Activated CD4-positive, alpha-beta T cell treated with anti-CD3 and anti-CD28 coated beads for 4 hours (primary cell): ENCODE measurements at places on chromosomes 6 and 20.

DNA sequence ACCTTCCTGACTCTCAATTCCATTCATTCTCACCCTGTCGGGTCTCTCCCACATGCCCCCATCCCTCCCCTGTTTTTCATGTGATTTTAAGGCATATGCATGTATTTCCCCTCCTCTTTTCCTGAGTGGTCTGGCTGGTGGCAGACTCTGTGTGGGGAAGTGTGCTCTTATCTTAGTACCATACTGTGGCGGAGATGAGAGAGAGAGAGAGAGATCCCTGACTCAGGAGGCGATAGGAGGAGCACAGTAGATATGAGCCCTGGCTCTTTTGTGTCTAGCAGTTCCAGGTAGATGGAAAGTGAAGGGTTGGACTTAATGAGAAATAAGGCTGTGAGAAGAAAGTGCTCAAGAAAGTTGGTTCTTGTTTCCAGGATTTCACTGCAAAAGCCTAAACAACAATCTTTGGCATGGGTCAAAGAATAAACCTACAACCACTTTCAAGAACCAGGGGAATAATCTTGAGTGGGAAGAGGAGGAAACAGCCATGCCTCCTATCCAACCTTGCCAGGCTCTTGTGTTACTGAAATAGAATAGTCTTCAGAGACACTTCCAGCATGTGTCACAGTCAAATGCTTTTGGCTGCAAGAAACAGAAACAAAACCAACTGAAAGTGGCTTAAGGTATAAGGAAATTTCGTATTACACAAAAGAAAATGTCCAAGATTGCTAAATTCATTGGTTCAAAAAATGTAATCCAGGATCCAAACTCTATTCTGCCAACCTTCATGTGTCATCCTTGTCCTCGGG, 123.8 kb upstream of the MYLIP start:
- DNase-seq = no peak

DNA sequence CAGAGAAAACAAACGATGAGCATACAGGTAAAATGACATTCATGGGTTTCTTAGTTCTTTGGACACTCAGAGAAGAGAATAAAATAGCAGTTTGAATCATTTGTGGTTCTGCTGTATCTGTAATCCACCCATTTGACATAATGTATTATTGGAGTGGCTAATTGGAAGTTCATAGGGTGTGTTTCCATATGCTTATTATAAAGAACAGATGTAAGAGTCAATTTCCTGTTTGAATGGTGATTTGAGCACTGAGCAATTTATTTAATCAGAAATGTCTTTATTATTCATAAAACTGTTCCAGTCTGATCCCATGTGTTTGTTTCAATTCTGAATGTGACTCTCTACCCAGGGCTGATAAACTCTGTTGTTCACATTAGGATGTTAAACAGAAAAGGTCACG, 939.1 kb downstream of the KIF16B start:
- DNase-seq = no peak

GRCh38 chr6:153096031-153096430, 35.1 kb downstream of the RGS17 start:
- no peak for DNase-seq

DNA sequence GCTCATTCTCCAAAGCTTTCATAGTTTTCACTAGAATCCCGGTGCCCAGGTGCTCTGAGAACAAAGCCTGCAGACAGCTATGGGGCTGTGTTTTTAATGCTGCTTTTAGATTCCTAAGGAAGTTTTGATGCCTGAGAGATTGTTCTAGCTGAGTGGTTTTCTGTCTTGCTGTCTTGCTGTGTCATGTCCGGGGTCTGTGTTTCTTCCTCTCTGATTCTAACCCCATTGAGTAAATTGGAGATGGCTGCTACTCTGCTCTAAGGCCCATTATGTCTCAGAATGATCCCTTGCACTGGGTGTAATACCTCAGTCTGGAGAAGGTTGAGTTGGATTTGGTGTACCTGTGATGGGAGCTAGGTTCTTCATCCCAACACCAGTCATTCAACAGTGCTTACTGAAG, 63.4 kb downstream of the ARID1B start:
- DNase-seq = no peak

- no peak for DNase-seq
Measured at GRCh38 chr6:729606-730320, 36.8 kb upstream of the EXOC2 start.

DNA sequence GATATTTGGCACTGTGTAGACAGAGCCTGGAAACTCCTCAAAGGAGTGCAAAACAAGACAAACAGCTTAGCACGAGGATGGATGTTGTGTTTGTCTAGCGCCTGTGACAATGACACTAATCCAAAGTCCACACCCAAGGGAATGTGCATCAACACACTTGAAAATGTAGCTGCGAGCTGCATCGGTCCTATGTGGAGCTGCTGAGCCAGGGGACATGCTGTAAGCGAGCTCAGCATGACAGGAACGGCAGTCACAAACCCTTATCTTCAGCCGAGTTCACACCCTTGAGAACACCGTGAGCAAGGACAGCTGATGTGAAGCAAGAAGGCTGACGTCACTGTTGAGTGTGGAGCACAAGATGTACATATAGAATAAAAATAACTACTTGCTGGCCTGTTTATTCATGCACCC, 684.3 kb downstream of the QKI start:
- DNase-seq = no peak

DNA sequence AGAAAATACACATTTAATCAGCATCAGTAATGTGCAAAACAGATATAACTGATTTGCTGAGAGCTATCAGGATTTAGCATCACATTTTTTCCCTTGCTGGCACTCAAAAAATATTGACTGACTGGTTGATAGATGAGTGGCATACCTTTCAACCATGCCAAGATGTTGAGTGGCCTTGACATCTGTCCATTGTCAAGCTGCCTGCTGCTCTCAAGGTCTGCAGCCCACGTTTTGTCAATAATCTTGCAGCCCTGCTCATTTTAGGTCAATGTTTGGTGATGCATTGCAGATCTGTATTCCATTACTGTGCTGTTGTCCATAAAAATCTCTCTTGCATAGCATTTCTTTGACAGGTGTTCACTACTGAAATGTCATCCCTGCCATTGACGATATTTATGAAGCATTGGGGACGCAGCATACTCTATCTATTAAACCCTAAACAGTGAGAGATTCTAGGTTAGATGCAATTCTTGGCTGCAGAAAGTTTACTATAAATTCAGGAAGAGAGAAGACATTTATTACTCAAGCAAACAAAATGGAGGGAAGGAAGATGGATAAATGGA, 111.6 kb downstream of the BFSP1 start:
- DNase-seq = no peak

DNA sequence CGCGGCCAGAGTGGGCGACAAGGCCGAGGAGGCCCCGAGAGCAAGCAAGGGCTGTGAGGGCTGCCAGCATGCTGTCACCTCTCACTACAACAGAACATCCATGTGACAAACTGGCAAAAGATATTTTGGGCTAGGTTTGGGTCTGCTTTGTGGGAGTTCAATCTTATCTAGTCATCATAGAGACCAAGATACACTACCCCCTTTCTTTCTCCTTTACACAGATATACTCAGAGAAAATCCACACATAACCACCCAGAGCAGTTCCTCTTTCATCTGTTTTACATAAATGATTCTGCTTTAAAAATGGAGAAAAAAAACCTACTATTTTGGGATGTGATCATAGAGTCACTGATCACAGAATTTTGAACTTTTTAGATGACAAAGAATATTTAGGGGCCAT, 16.8 kb downstream of the SOX4 start:
- no peak for DNase-seq

DNA sequence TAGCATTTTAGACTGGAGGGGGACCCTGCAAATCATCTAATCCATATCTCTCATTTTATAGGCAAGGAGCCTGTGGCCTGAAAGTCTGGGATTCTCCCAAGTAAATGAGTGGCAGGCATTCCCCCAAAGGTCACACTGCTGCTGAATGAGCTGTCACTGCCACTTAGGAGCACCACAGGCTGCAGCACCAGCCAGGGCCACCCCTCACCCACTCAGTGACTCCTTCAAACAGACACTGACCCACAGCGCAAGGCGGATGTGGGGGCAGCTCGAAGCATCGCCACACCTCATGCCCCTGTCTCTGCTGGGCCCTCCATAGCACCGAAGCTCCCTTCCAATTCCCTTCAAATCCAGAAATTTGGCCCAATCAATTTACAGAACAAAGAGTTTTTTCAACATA, 119.9 kb upstream of the ARID1B start:
- no peak for DNase-seq

DNA sequence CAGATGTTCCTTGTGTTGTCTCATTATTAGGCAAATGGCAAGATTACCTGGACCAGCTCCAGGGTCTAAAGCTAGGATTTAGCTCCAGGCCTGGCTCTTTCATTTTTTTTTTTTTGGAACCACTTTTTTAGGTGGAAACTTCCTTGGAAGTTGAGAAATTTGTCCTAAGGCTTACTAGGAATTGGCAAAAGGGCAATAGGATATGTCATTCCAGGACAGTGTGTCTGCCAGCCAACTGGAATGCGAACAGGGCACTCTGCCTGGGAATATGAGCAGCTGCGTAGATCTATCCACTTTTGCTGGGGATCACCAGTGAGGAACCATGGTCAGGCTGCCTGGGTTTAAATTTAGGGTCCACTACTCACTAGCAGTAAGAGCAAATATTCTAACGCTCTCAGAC, 304.0 kb downstream of the TSHZ2 start:
- no peak for DNase-seq

GRCh38 chr6:93581371-93581770, 162.0 kb upstream of the EPHA7 start:
- DNase-seq = no peak

- no peak for DNase-seq
Measured at GRCh38 chr20:64160118-64160517, 4.1 kb upstream of the MYT1 start.
